ENCODE measurements at places on chromosomes 11 and 22.

DNA sequence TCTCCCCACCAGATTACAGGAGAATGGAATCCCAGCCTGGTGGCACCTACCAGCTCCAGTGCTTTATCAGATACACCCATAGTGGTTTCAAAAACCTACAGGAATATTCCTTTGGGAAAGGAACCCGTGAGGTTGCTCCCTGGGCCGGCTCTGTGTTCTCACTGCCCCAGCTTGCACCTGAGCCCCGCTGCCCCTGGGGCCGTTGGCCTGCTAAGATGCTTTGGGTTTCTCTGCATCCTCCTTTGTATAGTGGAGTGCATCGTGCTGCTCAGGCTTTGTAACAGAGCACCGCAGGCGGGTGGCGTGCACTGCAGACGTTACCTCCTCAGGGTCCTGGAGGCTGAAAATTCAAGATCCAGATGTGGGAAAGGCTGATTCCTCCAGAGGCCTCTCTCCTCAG lies 414.1 kb downstream of the BRD1 start:
- no peak for DNase-seq

DNA sequence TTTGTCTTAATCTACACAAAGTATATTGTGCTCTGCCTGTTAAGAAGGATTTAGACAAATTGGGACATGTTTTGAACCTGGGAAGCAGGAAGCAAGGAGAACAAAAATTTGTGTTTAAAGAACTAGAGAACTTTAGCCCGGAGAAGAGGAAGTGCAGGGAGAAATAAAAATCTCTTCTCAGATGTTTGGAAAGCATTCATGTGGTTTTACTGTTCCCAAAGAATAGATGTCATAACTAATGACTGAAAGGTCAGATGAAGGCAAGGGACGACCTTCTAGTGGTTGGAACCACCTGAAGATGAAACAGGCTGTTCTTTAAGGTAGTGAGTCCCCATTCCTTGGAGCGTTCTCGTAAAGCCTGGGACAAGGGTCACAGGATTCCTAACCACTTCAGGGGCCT lies 38.3 kb downstream of the IRAG1 start:
- no peak for DNase-seq

- DNase-seq: peak; percentile 14
Measured at GRCh38 chr11:79236541-79236971, 204.3 kb downstream of the TENM4 start.

DNA sequence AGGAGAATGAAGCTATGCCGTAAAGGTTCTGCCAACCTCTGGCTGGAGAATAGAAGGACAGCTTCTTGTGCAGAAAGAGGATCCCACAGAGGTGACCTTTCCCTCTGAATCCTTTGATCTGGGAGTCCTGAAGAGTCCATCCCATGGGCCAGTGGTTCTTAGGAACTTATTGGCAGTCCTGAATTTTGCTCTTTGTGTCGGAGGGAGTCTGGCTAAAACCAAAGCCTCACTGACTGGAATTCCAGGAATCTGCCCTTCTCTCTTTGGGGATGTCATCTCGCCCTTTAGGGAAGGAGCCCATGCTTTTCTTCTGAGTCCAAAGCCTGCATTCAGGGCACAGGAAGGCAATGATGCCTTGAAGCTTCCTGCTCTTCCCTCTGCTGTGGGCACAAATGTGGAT lies 45.5 kb downstream of the PKNOX2 start:
- DNase-seq: no peak

DNA sequence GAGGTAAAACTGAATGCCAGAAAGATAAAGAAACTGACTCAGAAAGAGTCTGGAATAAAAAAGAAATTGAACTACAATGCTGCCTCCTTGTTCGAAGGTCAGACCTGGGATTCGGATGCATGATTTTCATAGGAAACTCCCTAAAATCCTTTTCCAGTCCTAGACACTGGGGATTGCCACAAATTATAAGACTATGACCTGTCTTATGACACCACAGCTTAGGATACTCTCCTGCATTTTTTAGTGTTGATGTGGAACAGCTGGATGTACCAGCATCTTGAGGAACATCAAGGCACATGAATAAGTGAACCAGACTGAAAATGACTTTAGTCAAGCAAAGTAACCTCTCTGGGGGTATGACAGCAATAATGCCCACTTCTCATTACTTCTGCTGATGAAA lies 9.0 kb downstream of the KIRREL3 start:
- DNase-seq: no peak

DNA sequence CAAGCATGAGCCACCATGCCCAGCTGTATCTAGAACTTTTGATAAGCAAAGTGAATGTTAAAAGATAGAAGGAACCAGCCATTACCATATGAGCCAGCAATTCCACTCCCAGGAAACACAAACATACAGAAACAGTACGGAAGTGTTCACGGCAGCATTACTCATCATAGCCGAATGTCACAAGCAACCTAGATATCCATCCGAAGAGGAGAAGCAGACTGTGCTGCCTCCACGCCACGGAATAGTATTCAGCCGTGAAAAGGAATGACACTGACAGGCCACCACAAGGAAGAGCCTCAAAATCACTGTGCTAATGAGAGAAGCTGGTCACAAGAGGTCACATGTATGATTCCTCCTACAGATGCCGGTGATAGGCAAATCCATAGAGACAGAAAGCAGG lies 17.6 kb upstream of the MGAT3 start:
- no peak for DNase-seq

DNA sequence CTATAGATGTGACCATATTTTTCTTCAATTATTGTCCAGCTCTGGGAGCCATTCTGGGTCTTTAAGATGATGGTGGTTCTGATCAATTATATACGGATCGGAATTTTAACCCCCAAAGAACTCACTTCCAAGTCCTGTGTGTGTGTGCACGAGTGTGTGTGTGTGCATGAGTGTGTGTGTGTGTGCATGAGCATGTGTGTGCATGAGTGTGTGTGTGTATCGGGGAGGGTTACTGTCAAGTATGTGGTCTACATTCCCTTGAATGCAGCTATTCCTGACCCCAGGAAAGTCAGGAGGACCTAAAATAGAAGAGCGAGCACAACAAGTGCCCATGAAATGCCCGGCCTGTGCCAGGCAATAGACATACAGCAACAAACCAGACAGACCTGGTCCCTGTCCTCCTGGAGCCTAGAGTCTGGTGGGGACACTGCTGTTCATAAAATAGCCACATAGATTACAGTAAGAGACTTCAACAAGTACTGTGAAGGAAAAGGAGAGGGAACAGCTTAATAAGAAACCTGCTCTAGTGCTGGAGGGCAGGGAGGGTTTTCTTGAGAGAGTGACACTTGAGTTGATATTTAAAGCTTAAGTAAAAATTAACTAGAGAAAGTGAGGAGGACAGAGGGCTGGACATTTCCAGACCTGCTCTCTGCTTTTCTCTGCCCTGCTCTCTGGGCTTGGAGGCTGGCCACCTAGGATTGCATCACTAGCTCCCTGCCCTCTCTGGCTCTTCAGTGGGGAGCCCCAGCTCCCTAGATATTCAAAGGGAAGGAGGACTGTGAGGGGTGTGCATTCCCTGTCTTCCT lies 66.1 kb upstream of the SPON1 start:
- no peak for DNase-seq

GRCh38 chr22:20563941-20564371 lies 56.5 kb downstream of the MED15 start:
- DNase-seq: no peak

- no peak for DNase-seq
Measured at GRCh38 chr11:68825571-68825970, 16.1 kb downstream of the CPT1A start.

DNA sequence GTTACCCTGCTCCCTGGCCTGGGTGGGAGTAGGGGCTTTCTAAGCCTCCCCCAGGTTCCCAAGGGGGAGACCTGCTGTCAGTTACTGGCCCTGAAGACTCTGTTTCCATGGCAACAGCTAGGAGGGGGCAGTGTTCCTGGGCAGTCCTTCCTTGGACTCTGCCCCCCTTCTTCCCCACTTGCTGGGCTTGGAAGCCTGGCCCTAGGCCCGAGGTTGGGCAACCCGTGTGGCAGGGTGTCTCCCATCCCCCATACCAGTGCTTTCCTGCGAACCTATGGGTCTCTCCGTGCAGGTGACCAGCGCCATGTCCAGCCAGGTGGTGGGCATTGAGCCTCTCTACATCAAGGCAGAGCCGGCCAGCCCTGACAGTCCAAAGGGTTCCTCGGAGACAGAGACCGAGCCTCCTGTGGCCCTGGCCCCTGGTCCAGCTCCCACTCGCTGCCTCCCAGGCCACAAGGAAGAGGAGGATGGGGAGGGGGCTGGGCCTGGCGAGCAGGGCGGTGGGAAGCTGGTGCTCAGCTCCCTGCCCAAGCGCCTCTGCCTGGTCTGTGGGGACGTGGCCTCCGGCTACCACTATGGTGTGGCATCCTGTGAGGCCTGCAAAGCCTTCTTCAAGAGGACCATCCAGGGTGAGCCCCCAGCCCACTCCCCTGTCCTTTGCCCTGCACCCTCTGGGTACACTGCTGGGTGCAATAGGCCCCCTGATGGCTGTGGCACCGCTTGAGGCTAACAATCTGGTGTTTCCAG lies 1.7 kb downstream of the ESRRA start:
- DNase-seq: peak; percentile 16

DNA sequence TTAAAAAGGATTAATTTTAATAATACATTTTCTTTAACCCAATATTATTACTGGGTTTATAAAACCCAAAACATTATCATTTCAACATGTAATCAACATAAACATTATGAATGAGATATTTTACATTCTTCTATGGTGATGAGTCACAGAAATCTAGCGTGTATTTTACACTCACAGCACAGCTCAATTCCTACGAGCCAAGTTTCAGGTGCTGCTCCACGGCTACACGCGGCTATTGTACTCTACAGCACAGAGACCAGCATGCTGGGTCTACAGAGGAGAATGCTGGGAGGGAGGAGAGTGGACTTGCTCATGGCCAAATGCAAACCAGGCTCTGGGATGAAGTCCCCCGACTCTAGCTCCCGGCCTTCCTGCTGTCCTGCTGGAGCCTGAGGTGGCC lies 72.0 kb upstream of the LMO1 start:
- no peak for DNase-seq

GRCh38 chr11:57713835-57714234 lies 1.4 kb downstream of the TMX2 start:
- DNase-seq: no peak

DNA sequence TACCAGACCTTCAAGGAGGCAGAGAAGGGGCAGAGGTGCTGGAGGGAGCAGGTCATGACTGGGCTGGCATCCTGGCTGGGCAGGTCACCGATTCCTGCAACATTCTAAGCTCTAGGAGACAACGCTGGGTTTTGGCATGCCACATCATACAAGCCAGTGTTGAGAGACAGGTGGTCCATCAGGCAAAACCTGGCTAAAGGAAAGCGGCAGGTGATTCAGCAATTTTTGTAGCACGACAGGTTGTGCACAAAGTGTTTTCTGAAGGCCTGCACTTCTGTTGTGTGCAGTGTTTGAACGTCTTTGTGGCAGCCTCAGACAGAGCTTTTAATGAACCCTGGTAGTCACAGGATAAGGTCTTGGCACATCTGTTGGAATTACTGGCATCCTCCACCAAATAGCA lies 69.9 kb upstream of the BID start:
- no peak for DNase-seq

GRCh38 chr11:128411812-128412211 lies 175.5 kb downstream of the ETS1 start:
- no peak for DNase-seq

DNA sequence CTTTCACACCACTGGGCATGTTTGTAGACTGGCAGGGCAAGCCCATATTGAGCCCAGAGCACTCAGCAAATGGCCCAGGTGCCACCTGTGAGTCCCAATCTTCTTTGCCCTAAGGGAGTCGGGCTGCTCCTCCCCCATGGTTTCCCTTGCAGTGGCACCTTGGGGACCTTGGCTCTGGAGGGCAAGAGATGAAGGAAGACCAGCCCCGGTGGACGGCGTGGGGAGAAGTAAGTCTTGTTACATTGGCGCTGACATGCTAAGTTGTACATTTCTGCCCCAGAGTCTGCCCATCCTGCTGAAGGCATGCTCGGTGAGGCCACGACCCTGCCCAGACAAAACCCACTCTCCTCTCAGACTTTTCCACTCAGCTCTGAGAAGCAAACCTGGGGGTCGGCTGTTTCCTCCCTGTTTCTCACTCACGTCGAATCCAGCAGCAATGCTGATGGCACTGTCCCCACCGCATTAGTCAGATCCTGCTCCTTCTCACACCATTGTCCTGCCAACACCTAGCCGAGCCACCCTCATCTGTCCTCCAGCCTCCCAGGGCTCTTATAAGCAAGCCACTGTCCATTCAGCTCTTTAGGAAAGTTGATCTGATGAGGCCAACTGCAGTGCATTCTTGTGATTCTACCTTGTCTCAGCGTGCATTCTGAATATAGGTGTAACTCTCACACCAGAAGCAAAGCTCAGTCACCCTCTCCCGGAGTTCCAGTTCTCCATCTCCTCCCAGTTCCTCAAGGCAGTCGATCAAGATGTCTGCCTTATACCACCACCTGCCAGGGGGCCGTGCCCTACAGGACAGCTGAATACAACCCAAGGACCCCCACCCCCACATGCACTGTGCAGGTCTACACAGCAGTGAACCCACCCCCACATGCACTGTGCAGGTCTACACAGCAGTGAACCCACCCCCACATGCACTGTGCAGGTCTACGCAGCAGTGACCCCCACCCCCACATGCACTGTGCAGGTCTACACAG lies 827.1 kb downstream of the TBC1D22A start:
- DNase-seq: no peak

DNA sequence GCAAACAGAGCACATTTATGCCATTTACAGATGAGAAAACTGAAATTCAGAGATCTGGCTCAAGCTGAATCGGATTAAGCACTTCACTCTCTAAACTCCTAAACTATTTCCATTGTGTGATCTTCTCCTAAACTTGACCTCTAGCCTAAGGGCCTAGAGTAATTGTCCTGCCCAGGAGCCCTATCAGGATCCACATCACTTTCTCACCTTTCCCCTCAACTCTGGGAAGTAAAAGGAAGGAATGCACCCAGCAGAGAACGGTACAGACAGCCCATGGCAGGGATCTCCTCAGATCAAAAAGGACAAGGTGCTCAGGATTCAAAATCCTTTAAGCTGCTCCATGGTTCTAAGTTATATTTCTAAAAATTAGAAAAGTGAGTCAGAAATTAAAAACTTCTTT lies 102.7 kb downstream of the ABTB2 start:
- no peak for DNase-seq

- no peak for DNase-seq
Measured at GRCh38 chr11:65002706-65003105, 5.9 kb upstream of the BATF2 start.

- DNase-seq: peak; percentile 53
Measured at GRCh38 chr11:112655371-112655770, 305.8 kb upstream of the NCAM1 start.

GRCh38 chr22:32800158-32800882 lies 1.2 kb upstream of the TIMP3 start:
- DNase-seq: no peak

DNA sequence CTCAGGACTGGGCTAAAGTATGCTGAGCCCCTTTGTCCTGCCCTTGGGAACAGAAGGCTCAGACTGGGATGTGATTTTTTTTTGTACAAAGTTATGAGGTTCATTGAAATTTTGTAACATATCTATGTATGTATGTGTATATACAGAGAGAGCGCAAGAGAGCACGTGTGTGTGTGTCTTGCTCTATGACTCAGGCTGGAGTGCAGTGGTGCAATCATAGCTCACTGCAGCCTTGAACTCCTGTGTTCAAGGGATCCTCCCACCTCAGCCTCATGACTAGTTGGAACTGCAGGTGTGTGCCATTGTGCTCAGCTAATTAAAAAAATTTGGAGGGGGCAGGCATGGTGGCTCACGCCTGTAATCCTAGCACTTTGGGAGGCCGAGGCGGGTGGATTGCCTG lies 5.7 kb downstream of the TMEM25 start:
- no peak for DNase-seq
